SW 1271 (cell line): ENCODE measurements at places on chromosomes 4 and X.

DNA sequence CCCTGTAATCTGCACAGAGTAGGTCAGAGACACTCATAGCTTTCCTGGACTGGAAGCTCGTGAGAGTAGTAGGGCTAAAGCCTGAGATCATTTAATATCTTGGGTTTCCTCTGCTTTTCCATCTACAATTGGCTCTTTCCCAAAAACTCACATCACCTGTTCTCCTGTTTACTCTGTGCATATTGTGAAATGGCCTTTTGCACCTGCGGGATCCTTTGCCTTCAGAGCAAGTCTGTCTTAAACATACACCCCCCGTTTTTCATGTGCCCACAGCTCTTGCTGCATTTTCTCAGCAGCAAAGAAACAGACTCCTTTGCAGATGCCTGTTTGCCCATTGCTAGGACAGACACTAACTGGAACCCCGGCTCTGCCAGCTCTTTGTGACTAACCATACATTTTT is 608.3 kb upstream of the PCDH10 start:
- DNase-seq: no peak

GRCh38 chr4:123421227-123421936 is 24.8 kb downstream of the SPRY1 start:
- no peak for DNase-seq

GRCh38 chr4:177718514-177718913 is 276.3 kb upstream of the AGA start:
- DNase-seq: no peak

GRCh38 chrX:94089149-94089548 is 415.1 kb downstream of the FAM133A start:
- DNase-seq: no peak

DNA sequence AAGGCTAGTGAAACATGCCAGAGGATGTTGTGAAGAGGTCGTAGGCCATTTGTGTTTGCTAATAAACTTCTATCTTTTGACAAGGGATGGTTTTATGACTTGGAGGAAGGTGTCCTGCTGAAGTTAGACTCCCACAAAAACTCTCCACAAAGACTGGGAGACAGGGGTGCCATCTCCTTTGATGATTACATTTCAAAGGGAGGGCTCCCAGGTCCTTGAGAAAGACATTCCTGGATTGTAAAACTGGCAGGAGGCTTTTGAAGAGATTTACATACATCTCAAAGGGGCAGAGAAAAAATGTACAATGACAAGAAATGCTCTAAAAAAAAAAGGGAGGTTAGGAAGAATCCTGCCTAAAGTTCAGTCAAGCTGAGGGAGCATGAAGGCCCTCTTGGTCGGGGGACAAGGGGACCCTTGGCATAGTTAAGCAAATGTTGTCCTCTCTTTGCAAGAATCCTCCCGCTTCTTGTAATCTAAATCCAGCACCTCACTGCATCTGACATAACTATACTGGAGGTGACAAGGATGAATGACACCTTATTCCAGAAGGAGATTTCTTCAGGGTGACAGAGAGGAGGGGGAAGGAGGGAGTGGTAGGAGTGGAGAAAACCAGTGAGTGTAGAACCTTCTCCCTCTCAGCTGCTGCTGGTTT is 41.1 kb upstream of the MGST2 start:
- no peak for DNase-seq

GRCh38 chr4:143435955-143436354 is 77.5 kb upstream of the SMARCA5 start:
- DNase-seq: no peak

- peak; percentile 58 for DNase-seq
These were observed at the start of the genes GSTCD and INTS12 for GRCh38 chr4:105708181-105709080. Gene GSTCD (plus strand): TSS chr4:105708784. CDS start chr4:105717614, 8,830 bp downstream. Gene INTS12 (minus strand): TSS chr4:105708689. CDS start chr4:105700005, 8,684 bp downstream.

GRCh38 chr4:135277068-135277979 is 1075.7 kb upstream of the PABPC4L start:
- no peak for DNase-seq

DNA sequence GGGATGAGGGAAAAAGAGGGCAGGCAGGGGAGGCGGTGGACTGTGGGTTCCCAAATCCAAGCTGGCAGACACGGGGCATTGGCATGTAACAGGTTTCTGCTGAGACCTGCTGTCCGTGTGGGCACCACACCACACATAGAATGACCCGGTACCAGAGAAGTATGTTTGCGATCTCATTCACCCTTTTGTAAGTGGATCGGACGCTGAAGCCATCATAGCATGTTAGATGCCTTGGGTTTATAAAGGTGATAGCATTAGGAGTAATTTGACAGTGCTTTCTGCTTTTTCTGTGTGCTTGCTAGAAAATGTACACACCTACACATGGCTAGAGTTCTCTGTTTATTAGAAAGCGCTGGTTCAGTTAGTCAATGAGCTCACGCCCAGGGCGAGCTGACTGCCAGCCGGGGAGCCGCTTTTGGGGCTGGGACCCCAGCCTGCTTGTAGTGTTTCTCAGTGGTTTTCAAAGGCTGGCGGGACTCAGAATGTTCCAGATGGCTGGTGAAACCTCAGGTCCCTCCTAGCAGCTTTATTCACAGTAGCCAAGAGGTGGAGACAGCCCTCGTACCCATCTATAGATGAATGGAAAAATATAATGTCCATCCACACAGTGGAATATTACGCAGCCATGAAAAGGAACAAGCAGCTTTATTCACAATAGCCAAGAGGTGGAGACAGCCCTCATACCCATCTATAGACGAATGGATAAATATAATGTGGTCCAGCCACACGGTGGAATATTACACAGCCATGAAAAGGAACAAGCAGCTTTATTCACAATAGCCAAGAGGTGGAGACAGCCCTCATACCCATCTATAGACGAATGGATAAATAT is 579 bp downstream of the IL3RA start:
- no peak for DNase-seq

DNA sequence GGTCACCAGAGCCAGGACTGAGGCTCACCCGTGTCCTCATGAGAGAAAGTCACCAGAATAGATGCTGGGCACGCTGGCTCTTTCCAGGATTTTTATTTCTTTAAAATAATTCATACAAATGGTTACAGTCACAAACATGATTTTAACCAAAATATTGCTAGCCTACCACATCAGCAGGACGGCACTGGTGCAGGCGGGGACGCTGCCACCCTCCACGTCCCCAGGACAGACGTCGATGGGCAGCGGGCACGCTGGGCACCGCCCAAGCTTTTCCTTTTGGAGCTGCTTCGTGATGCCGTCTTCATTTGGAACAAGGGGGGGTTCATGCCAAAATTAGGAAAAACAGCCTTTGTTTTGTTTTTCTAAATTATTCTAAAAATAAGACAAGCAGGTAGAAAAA is 37.6 kb downstream of the CTBP1 start:
- DNase-seq: no peak
